Stimulated activated CD8-positive, alpha-beta memory T cell treated with anti-CD3 and anti-CD28 coated beads, Interleukin-2, amount 100 ng/mL, for 1 hour (primary cell): ENCODE measurements at places on chromosomes 5 and 9.

DNA sequence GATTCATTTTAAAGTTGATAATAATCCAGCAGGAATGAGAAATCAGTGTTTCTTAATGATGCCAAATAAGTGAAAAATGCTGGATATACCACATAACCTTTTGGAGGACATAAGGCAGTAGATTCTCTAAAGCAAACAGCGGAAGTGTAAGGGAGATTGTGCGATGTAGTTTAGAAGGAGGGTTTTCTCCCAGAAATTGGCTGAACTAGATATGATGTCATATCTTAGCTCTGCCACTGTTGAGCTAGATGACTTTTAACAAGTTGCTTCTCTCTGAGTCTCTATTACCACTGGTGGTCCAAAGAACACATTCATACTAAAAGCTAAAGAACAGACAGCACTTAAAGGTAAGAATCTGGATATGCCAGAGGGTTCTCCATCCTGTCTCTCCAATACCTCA is 107.0 kb downstream of the NR6A1 start:
- no peak for DNase-seq

- DNase-seq: no peak
Measured at GRCh38 chr9:92661127-92661526, 8.8 kb downstream of the IPPK start.

- no peak for DNase-seq
Measured at GRCh38 chr5:96876292-96876850, at the start of gene ERAP2. Gene ERAP2 (plus strand): TSS chr5:96876500. CDS start chr5:96879686, 3,186 bp downstream.

DNA sequence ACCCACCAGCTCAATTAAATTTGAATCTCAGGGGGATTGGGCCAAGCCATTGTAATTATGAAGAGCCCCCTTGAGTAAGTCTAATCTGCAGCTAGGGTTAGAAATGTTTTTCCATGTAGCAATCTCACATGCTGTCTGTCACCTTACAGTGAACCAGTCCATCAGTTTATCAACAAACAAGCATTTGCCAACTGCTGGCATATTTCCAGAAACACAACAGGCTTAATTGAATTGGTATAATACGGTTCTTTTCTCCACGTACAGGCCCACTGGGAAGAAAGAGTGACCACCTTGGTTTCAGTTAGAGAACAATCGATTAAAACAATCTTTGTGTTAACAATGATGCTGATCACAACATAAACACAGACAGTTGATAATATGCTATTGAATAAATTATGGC is 67.4 kb downstream of the NSUN2 start:
- DNase-seq: no peak

DNA sequence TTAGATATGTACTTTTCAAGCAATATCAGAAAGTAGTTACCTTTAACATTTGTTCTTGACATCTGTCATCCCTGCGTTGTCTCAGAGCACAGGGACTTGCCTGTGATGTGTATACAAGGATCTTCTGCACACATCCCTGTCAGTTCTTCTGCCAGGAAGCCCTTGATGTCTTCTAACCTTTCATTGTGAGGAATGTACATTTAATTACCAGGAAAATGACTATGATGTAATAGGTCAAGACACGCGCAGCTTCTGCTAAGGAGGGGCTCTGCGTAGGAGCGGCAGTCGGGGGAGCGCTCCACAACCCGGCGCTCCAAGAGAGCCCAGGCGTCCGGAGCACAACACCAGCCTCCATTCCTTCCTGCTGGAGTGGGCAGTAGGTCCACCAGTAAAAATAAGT is 119.7 kb downstream of the IRX2 start:
- DNase-seq: no peak

GRCh38 chr5:31193116-31193515 is 370 bp upstream of the CDH6 start:
- DNase-seq: no peak

GRCh38 chr5:151363673-151364072 is 16.3 kb upstream of the SLC36A2 start:
- no peak for DNase-seq

DNA sequence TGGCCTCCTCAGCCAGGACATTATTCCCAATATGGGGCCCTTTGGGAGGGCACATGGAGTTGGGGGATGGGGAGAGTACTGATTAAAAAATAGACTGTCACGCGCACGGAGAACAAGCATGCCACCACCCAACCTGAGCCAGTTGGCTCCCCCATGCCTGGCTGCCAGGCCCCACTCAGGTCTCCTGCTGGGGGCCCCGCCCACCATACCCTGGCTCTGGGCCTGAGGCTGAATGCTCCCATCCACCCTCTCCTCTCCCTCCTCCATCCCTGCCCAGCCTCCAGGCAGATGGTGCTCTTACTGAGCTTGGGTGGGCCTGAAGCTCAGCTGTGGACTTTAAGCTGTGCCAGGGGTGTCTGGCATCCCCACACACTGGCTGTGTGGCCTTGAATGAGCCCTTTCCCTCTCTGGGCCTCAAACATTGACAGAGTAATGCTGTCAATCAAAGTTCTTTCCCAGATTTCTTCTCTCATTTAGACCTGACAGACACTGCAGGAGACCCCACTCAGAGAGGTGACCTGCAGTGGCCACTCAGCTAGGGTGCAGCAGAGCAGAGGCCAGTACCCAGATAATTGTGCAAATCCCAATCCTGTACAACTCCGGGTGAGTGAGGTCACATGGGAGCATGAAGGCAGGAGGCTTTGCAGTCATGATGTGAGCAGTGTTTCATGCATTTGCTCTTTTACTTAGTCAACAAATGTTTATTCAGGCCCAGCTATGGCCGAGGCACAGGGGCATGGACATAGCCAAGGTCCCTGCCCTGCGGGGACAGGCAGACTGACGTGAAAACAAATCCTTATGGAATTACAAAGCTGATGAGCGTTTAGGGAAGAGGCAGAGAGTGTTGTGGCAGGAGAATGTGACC is 9.8 kb upstream of the SYNPO start:
- no peak for DNase-seq

DNA sequence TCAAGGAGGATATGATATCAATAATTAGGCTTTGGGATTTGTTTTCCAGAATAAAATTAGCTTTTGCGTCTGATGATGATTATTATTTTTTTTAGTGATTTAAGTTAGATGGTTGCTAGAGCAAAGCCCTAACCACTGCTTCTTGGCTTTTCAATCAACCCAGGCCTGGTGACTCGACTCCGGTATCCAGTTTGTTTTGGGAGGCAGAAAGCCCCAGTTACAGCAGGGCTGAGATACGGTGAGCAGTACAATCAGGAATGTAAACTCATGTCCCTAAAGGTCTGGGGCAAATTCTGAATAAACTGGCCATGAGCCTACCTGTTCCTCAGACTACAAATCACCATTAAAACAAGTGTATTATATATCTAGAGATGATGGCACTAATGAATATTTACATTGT is 24.4 kb upstream of the CYFIP2 start:
- DNase-seq: no peak

DNA sequence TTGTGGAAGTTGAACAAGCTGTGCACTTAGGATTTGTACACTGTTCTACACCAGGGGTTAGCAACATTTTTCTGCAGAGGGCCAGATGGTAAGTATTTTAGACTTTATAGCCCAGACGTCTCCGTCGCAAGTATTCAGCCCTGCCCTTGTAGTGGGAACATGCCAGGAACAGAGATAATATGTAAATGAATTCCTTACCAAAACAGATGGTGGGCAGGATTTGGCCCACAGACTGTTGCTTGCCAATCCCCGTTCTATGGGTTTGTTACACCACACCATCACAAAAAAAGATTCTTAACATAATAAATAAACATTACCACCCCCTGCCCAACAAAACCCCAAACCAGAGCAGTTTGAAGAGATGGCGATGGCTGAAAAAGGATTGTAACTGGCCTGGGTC is 74.3 kb downstream of the AMBP start:
- no peak for DNase-seq

GRCh38 chr5:157836121-157836753 is 22.7 kb downstream of the CLINT1 start:
- no peak for DNase-seq

DNA sequence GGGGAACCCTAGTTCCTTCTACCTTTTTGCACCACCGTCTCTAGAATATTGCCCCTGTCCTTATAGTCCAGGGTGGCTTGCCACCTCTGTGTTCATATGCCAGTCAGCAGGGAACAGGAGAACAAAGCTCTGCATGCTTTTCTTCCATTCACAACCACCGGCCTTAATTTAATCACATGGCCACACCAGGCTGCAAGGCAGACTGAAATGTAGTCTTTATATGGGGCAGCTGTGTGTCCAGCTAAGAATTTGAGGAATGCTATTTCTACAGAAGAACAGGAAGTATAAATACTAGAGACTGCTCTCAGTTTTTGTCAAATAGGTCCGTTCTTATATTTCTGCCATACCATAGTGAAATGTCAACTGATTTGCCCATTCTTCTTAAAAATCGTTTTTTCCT is 5.8 kb downstream of the C5orf22 start:
- DNase-seq: no peak

- DNase-seq: no peak
Measured at GRCh38 chr9:28319981-28320380, 746.7 kb upstream of the C9orf72 start.

- DNase-seq: no peak
Measured at GRCh38 chr5:97499605-97500004, 316.6 kb upstream of the RIOK2 start.

- no peak for DNase-seq
Measured at GRCh38 chr5:6446042-6446441, 2.6 kb upstream of the UBE2QL1 start.

DNA sequence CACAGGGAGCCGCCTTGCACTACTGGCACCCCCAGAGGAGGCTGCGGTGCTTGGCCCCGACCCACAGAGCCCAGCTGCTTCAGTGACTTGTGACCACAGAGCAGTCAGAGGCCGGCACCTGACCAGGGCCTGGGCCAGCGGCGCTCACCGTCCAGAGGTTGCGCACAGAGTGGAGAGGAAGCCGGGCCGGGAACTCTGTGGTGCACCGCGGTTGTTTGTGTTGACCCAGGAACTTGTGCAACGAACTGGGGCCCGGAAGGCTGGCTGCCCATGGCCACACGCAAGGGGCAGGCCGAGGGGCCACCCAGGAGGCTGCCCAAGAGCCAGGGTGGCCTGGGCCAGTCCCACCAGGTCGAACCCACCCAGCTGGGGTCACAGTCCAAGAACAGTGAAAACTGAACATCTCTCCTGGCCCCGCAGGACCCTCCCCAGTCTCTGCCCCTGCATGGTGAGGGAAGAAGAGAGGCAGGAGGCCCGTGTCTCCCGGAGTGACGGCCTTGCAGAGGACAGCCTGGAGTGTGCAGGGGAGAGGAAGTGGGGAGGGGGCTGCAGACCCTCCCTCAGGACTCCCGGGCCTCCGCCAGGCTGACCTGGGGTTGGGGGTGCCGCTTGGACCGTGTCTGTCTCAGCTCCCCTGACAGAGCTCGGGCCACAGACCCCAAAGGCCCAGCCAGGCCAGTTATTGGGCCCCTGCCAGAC is 42.8 kb upstream of the EGFL7 start:
- no peak for DNase-seq

DNA sequence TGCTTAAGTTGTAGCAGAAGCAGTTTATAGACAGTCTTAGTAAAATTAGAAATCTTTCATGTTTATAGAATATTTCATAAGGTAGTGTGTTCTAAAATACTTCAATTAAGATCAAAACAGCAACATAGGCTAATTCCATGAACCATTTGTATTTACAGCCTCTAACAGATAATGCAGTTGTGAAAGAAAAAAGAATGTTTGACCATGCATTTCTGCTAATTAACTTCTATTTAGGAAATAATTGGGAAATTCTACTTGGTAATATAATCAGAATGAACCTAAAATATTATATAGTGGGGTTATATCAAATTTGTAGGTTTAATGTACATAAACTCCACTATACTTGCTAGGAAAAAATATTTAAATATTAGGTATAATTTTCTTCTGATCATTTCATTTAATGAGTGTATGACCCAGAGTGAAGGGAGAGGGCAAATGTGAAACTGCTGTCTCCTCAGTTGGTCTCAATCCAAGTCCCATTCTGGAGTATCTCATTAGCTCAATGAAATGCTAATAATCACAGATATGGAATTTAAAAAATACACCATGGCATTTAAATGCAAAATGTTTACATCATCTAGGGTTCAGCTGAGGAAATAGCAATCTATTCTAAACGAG is 34.9 kb downstream of the ALDH1A1 start:
- DNase-seq: no peak

DNA sequence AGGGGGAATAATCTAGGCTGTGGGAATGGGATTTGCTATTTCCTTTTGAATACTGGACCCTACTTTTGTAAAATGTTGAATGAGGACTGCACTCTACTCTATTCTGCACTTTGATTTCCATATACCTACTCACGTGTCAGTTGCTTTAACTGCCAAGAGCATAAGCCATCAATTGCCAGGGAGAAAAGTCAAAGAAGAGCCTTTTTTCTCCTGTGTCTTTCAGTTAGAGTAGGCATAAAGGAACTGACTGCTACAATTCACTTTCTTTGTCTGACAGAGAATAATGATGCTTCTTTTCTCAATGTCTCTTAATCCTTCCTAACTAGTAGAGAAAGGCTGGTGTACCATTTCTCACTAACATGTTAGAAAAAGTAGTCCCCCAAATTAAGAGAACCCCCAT is 231.6 kb downstream of the ELAVL2 start:
- DNase-seq: no peak

DNA sequence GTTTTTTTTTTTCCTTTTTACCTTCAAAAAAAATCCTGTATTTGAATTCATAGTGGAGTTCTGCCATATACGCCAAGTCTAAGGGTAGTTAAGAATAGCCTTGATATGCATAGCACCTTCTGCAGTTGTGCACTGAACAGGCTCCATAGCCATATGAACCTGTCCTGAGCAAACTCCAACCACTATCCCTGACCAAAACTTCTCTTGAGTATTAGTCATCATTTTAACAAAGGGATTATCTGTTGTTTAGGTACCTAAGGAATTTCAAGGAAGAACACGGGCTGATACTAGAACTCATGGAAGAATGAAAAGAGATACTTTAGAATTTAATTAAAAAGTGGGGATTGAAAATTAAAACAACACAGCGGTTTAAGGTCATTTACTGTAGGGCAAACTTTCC is 1.9 kb upstream of the FBXO38 start:
- DNase-seq: no peak

- DNase-seq: no peak
Measured at GRCh38 chr9:112917047-112917986, 26.6 kb upstream of the SLC46A2 start.

GRCh38 chr5:137333475-137333874 is 165.7 kb downstream of the SPOCK1 start:
- no peak for DNase-seq
